ENCODE measurements at places on chromosomes 1 and 21.

GRCh38 chr1:178944729-178945128 lies 73.9 kb upstream of the ANGPTL1 start:
- no peak for DNase-seq

DNA sequence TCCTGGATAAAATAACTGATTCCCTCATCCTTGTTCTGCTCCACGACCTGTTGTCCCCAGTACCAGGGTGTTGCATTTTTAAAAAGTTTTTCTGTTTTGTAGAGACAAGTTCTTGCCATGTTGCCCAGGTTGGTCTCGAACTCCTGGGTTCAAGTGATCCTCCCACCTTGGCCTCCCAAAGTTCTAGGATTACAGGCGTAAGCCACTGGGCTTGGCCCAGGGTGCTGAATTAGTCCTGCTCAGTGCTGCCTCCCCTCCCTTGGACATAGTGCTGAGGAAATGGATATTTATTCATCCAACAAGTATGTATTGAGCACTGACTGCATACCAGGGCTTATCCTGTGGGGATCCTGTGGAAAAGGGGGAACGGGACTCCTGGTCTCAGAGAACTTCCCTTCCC lies 126.4 kb downstream of the PTPRU start:
- DNase-seq = no peak

GRCh38 chr21:27825035-27825434 lies 858.1 kb upstream of the ADAMTS5 start:
- no peak for DNase-seq

- DNase-seq = no peak
Observed at GRCh38 chr21:40018871-40019475, 151.7 kb downstream of the PCP4 start.

DNA sequence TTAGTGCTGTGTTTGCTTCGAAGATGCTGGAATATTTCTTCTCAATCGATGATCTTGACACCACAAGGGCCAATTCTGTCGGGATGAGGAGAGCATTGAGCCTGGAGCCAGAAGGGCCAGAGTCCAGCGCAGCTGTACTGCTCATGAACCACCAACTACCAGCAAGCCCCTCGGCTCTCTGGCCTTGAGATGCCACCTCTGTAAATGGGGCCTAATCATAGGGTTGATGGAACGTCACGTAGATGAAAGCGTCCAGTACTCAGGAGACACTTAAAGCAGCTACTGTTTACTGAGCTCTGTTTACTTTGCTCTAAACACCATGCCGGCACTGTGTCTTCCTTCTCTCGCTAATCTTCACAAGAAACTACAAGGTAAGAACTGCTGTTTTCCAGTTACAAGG lies 26.3 kb downstream of the CCDC185 start:
- DNase-seq = no peak

DNA sequence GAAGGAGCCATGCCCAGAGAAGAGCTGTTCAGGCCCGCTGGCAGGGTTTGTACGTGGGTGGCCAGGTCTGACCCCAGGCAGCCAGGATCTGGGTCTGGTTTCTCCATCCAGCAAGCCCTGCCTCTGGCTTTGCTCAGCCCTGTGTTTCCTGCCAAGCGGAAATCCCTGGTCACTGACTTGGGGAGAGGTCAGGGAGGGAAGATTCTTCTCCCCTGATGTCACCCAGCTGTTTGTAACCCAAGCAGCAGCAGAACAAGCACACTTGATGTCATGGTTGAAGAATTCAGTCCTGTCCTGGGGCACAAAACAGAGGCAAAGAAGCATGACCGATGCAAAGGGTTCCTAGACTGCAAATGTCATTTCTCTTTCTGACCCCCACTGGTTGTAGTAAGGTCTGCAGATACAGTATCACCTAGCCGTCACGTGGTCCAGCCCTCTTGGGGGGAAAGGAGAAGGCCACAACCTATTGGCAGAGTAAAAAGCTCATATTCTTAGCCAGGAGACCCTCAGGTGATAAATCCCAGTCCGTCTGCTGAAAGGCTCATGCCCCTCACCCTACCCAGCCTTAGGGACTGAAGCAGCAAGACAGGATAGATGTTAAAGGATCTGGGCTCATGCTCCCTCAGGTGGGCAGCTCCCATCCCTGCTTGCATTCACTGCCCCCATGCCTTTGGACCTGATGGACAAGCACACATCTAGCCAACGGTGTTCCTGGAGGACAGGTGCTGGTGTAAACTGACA lies 120.9 kb downstream of the SYT2 start:
- no peak for DNase-seq

- DNase-seq = no peak
Observed at GRCh38 chr1:207612762-207613161, 32.2 kb upstream of the CR1L start.

Data from activated CD4-positive, CD25-positive, alpha-beta regulatory T cell treated with anti-CD3 and anti-CD28 coated beads, Interleukin-2, amount 50 U/mL, for 16 hours (primary cell).